ENCODE measurements at places on chromosomes 2 and 18.

GRCh38 chr18:25420077-25420825, 68.3 kb upstream of the ZNF521 start:
- no peak for DNase-seq

GRCh38 chr2:120771111-120771780, 35.6 kb downstream of the GLI2 start:
- DNase-seq, result no peak

- DNase-seq, result no peak
Observed at GRCh38 chr18:43589611-43590151, 312.4 kb upstream of the SYT4 start.

GRCh38 chr18:48356909-48357631, 52.1 kb downstream of the ZBTB7C start:
- no peak for DNase-seq

Data from stimulated activated CD4-positive, alpha-beta T cell treated with anti-CD3 and anti-CD28 coated beads, TNF-alpha, amount 100 ng/mL, for 48 hours (primary cell).